ENCODE measurements at places on chromosomes 12 and 14. TPM values are rescaled to one million over a fixed set of nuclear protein-coding genes. Genes with fewer than 3 reads are reported as not detected.
A peak's percentile ranks its signal among the peaks of the same experiment; 100 is the strongest.

Gene CARMIL3
- polyA plus RNA-seq: not detected

Gene ANKS1B
- polyA plus RNA-seq: not detected

Gene FAIM2
- not detected for polyA plus RNA-seq

- H3K36me3 ChIP-seq: no peaks in the 10 kb centered on the region
- no peak overlapping the region for H3K27ac ChIP-seq
- no peak for DNase-seq
- peaks cover 12% of the 10 kb centered on the region for H3K4me1 ChIP-seq
- H3K4me3 ChIP-seq: no peak overlapping the region
Measured at GRCh38 chr14:24915958-24916595, 133.9 kb downstream of the STXBP6 start.

- H3K4me3 ChIP-seq: no peak overlapping the region
- DNase-seq: no peak
- H3K4me1 ChIP-seq: no peaks in the 10 kb centered on the region
- no peaks in the 10 kb centered on the region for H3K27me3 ChIP-seq
- H3K36me3 ChIP-seq: no peaks in the 10 kb centered on the region
Measured at GRCh38 chr14:42141328-42141727, 534.7 kb downstream of the LRFN5 start.

DNA sequence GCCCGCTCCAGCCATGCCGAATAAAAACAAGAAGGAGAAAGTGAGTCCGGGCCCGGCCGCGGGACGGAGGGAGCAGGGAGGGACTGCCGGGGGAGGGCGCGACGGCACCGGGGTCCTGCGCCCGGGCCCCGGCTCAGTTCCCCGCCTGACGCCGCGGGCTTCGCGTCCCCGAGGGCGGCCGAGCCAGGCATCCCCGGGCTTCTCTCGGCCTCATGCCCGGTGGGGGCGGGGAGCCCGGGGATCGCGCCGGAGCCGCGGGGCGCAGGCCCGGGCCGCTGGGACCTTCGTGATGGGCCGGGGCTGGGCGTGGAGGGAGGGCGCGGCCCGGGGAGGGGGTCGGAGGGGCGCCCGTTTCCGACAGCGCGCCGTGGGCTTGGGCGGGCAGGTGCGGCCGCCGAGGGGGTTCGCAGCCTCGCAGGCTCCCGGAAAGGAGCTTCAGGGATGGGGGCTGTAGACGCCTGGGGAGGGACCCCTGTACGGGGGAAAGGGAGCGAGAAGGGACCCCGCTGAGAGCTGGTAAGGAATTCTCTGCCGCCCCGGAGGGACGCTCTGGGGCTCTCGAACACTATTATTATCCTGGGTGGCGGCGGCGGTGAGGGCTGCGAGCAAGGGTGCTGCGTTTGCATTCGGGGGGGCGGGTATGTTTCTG is 496 bp downstream of the PPP2R5C start:
- no peaks in the 10 kb centered on the region for H3K36me3 ChIP-seq
- peak overlapping the region; percentile 81 for H3K4me3 ChIP-seq
- no peak for DNase-seq
- H3K27me3 ChIP-seq: peaks cover 16% of the 10 kb centered on the region
- no peak overlapping the region for H3K27ac ChIP-seq
- H3K4me1 ChIP-seq: peaks cover 18% of the 10 kb centered on the region

DNA sequence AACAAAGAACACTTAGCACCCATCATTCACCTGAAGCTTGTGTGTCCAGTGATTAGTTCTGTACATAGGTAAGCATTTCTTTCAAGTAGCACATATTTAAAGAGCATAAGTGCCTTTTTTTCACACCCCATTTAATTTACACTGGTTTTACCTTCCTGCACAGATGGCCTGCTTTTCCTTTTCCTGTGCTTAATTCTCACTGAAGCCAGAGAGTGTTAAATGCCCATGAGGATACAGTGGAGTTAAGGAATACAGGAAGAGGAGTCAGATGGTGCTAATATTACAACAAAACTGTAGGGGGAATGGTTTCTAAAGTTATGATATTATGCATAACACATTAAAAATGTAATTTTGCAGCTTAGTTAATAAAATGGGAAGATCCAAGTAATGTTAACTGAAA is 31.0 kb upstream of the SLC38A1 start:
- no peak overlapping the region for H3K27ac ChIP-seq
- H3K4me1 ChIP-seq: no peaks in the 10 kb centered on the region
- no peaks in the 10 kb centered on the region for H3K36me3 ChIP-seq

DNA sequence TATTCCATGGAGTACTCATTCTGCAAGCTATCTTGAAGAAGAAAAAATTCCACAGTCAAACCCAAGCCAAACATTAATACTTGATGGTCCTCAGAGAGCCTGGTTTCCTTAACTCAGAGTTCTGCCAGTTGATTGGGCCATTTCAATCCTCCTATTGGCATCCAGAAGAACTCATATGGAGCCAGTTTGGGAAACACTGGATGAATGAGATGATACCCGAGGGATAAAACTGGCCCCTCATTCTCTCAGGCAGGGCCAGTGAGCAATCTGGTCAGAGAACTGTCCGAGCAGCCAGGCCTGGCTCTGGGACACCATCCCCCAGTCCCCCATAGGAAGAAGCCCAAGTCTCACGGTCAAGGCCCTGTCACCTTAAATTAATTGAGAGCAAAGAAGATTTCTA is 48.8 kb downstream of the NUAK1 start:
- H3K4me1 ChIP-seq: no peaks in the 10 kb centered on the region
- H3K4me3 ChIP-seq: no peak overlapping the region
- H3K27ac ChIP-seq: no peak overlapping the region
- H3K36me3 ChIP-seq: no peaks in the 10 kb centered on the region

DNA sequence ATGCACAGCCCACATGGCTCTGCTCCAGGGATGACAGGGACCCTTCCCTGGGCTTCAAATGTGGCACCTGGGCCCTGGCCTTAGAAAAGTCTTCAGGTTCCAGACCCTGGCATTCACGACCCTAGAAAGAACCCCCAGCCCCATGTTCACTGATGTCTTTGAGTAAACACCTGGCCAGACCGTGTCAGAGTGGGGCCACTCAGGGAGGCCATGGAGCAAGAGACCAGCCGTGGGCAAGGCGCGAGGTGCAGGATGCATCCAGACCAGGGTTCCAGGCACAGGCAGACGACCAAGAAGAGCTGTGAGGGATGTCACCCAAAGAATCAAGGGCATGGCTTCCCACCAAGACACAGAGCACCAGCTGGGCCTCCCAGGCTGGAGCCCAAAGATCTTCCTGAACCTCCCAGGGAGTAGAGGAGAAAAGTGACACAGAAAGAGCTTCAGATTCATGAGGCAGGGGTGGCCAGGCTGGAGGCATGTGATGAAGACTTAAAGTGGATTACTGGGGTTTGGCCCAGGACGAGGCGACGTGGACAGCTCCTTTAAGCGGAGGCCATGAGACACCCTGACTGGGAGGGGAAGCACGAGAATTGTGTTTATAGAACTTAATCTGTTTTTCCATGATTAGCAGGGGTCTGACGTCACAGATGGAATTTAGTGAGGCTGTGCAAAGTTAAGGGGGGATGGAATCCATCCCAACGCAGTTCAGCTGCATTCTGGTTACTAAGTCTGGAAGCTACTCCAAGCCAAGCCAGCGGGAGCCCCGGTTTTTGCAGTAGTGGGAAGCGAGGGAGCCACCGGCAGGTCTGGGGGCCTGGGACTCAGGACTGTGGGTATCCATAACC is 61.6 kb downstream of the ARL6IP4 start:
- H3K4me1 ChIP-seq: peaks cover 6% of the 10 kb centered on the region
- no peak overlapping the region for H3K27ac ChIP-seq
- H3K4me3 ChIP-seq: no peak overlapping the region
- no peak for DNase-seq
- no peaks in the 10 kb centered on the region for H3K27me3 ChIP-seq

DNA sequence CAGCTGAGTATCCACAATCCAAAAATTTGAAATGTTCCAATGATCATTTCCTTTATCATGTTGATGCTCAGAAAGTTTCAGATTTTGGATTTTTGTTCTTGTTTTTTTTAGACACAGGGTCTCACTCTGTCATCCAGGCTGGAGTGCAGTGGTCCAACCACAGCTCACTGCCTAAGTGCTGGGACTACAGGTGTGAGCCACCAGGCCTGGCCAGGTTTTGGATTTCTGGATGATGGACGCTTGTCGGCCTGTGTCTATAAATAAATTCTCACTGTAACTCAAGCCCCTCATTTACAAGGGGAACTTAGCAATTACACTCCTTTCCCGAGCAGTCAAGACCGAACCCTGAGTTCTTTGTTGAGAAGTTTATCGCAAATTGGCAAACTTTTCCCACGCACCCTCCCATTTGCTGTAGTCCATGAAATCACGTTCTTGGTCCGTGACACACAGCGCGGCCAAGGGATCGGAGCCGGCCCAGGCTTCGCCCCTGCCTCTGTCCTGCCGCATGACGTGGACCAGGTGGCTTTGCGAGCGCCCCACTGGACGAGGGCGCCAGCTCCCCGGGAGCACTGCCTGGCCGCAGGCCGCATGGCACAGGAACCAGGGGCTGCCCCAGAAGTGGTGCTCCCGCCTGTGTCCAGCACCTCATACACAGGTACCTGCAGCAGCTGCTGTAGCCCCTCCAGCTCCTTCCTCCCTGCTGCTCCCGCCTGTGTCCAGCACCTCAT is 14.0 kb upstream of the ANKLE2 start:
- no peak for DNase-seq
- H3K27me3 ChIP-seq: no peaks in the 10 kb centered on the region
- H3K27ac ChIP-seq: no peak overlapping the region
- H3K4me1 ChIP-seq: peaks cover 20% of the 10 kb centered on the region

GRCh38 chr14:31950331-31950730 is 126.8 kb upstream of the ARHGAP5 start:
- H3K4me1 ChIP-seq: no peaks in the 10 kb centered on the region
- DNase-seq: no peak
- no peaks in the 10 kb centered on the region for H3K36me3 ChIP-seq
- H3K27me3 ChIP-seq: no peaks in the 10 kb centered on the region

- peaks cover 35% of the 10 kb centered on the region for H3K4me1 ChIP-seq
- H3K4me3 ChIP-seq: peak overlapping the region; percentile 25
- no peaks in the 10 kb centered on the region for H3K27me3 ChIP-seq
Measured at GRCh38 chr14:93533842-93534241, 103.1 kb downstream of the UNC79 start.

DNA sequence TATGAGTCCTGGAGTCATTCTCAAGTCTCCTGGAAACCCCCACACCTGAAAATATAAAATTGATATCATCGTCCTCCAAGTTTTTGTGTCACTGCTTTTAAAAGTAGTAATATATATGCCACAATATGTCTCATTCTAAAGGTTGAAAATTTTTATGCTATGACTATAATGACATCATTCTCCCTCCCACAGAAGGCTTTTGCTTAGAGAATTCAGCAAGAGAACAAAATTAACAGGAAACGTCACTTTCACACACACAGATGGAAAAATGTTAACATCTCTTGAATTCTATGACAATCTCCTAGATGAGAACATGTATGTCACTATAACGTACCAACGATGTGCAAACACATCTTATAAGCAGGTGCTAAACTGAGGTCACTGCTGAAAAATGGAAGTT is 498.3 kb downstream of the FOXG1 start:
- H3K36me3 ChIP-seq: no peaks in the 10 kb centered on the region
- H3K4me1 ChIP-seq: no peaks in the 10 kb centered on the region
- H3K27me3 ChIP-seq: no peaks in the 10 kb centered on the region
- no peak for DNase-seq
- no peak overlapping the region for H3K4me3 ChIP-seq

GRCh38 chr12:111407377-111408115 is 1.8 kb downstream of the SH2B3 start:
- H3K27ac ChIP-seq: peak overlapping the region; percentile 98
- H3K36me3 ChIP-seq: peaks cover 2% of the 10 kb centered on the region
- no peaks in the 10 kb centered on the region for H3K27me3 ChIP-seq
- H3K4me3 ChIP-seq: peak overlapping the region; percentile 91

GRCh38 chr12:51128919-51129318 is 44.0 kb downstream of the TFCP2 start:
- no peak overlapping the region for H3K4me3 ChIP-seq
- H3K27me3 ChIP-seq: no peaks in the 10 kb centered on the region
- H3K36me3 ChIP-seq: peaks cover 50% of the 10 kb centered on the region
- no peak for DNase-seq
- no peaks in the 10 kb centered on the region for H3K4me1 ChIP-seq

DNA sequence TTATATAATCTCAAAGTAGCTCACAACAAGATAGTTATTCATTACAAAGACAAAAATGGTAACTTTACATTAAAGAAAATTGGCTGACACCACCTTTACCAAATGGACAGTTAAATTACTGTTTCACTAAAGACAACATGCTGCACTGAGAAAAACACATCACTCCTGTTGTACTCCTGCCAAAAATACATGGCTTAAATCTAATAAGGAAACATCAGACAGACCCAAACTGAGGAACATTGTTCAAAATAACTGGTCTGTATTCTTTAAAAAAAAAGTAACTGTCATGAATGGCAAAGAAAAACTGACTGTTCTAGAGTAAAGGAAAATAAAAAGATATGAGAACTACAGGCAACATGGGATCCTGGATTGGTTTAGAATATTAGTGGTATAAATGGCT is 151.3 kb upstream of the DCN start:
- H3K4me1 ChIP-seq: no peaks in the 10 kb centered on the region
- H3K27ac ChIP-seq: no peak overlapping the region
- H3K27me3 ChIP-seq: no peaks in the 10 kb centered on the region
- no peak for DNase-seq
- no peak overlapping the region for H3K4me3 ChIP-seq
- no peaks in the 10 kb centered on the region for H3K36me3 ChIP-seq

- H3K27me3 ChIP-seq: no peaks in the 10 kb centered on the region
- DNase-seq: no peak
- no peaks in the 10 kb centered on the region for H3K36me3 ChIP-seq
- H3K4me1 ChIP-seq: peaks cover 18% of the 10 kb centered on the region
- no peak overlapping the region for H3K4me3 ChIP-seq
- no peak overlapping the region for H3K27ac ChIP-seq
Measured at GRCh38 chr14:23523229-23524016, 28.1 kb downstream of the ZFHX2 start.

GRCh38 chr12:40378691-40379090 is 153.9 kb downstream of the LRRK2 start:
- no peaks in the 10 kb centered on the region for H3K4me1 ChIP-seq
- no peak overlapping the region for H3K4me3 ChIP-seq
- H3K27me3 ChIP-seq: no peaks in the 10 kb centered on the region
- DNase-seq: no peak

DNA sequence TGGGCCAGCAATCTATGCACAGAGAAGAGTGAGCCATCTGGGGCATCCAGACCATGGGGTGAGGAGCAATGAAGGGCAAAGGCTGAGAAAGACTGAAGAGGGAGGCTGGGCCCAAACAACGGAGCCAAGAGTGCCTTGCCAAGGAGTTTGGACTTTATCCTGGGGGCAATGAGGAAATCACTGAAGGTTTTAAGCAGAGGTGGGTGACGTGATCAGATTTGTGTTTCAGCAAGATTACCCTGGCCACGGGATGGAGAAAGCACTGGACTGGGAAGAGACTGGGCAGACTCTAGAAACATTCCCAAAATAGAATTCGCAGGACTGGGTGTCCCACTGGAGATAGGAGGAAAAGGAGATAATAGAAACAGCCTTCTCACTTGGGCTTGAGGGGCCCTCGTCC is 65.3 kb downstream of the DPF3 start:
- H3K27me3 ChIP-seq: no peaks in the 10 kb centered on the region
- no peak overlapping the region for H3K27ac ChIP-seq
- no peak overlapping the region for H3K4me3 ChIP-seq
- DNase-seq: no peak
